Stimulated activated CD4-positive, alpha-beta T cell treated with anti-CD3 and anti-CD28 coated beads, Interleukin-4, amount 100 ng/mL, for 48 hours (primary cell): ENCODE measurements at places on chromosomes 11 and 22.

- no peak for DNase-seq
Measured at GRCh38 chr11:47523490-47524225, 29.3 kb downstream of the CELF1 start.

- no peak for DNase-seq
Measured at GRCh38 chr11:47938791-47939560, 41.4 kb upstream of the PTPRJ start.

DNA sequence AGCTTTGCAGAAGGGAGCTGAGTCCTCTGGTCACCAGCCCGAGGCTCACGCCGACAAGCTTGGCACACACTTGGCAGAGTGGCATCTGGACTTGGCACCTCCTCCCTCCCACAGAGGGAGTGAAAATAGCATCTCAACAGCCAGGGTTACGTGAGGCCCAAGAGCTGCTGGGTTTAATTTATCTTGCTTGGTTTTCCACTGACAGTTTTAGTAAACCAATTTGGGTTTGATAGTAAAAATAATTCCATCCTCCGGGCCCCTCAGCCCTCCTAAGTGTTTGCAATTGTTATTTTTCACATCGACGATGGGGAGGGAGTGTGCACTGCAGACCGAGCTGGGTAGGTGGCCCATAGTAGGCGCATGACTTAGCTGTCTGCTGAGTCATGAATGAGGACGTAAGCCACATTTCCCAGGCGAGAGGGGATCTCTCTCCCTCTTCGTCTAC, 107.6 kb upstream of the ASPHD2 start:
- DNase-seq = no peak

DNA sequence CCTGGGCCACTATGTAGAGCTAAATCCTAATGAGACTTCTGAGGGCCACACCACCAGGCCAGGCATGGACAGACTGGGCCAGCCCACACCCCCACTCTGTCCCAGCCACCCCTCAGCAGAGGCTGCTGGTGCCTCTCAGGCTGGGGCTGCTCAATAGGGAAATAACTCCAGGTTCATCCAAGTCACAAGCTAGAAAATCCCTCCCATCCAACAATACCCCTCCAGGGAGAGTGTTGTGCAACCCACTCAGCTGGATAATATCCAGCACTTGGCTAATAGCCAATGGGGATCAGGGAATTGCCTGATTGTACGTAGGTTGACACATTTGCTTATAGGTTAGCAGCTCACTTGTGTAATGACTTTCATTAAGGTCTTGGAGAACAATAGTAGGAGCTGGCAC, 64.1 kb upstream of the WNT11 start:
- no peak for DNase-seq

DNA sequence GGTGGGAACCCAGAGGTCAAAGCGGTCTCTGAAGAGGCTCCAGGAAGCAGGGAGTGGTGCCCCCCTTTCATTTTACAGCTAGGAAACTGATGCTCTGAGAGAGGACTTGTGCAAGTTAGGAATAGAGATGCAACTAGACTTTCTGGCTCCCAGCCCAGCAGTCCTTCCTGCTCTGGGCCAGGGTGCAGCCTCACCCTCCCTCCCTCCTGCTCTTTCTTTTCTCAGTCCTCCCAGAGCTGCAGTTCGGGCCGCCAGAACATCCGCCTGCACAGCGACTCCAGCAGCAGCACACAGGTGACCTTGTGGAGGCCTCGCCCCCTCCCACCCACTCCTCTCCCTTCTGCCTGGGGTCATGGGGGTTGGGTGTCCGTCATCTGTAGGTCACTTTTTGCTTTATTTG, 51.5 kb downstream of the LHFPL7 start:
- DNase-seq = no peak

DNA sequence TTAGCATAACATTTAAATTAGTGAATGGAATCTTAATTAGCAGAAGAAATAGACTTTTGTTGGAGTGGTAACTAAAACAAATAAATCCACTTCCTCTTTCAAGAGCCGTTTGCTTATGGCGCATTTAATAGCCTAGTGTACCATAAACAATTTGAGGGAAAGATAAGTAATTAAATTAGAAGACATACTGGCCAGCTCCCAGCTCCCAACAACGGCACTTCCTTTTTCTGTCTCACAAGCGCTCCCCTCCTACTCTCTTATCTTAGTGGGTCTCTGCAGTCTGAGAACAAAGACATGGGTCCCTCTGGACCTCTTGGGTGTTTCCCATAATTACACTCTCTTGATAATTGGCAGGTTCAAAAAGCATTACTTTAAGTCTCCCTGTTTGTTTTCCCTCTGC, 146.0 kb downstream of the OPCML start:
- no peak for DNase-seq

DNA sequence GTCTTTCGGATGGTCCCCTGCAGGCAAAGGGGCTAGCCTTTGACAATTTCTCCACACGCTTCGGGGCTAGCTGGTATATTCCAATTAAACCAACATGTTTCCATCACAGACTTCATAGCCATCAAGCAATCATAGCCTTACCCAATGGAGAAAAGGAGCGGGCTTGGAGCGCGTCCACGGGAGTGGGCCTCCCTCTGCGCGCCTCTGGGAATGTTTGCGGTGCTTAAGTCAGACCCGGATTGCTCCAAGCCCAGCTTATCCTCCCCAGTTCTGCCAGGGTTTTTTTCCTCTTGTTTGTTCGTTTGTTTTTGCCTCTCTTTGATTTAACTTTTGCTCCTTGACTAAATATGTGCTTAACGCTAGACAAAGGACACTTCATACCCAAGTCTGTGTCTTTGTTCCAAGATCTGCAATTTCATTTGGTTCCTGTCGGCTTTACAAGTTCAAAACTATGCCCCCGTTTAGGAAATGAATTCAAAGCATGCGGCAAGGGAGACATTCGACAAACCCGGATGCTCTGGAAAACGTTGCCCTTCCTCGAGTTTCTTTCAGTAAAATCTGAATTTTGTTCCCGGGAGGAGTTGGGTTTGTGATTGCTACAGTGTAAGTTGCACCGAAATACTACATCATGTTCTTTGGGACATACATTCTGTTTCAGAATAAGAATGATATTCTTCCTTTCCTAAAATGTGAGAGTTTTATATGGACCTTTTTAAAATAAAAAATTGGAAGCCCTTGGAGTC, 1.0 kb upstream of the GLB1L2 start:
- DNase-seq = no peak

DNA sequence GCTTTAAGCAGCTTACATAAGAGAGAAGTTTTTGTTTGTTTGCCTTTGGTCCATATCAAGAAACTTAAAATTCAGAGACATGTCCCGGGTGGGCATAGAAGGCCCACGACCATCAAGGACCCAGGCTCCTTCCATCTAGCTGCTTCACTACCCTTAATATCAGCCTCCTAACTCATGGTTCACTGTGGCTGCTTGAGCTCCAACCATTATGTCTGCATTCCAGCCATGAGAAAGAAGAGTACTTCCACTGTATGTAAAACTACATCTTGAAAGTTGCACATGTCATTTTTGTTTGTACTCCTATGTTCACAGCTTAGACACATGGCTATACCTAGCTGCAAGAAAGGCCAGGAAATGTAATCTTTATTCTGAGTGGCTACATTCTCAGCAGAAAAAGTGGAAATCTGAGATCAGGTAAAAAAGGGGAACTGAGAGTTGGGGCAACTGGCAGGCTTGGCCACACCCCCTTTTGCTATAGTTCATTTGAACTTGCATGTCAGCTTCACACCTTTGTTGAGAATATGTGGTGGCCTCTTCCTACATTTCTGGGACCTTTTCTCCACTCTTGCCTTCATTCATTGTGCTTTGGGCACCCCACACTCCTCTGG, 81.3 kb upstream of the TP53I11 start:
- DNase-seq = no peak

DNA sequence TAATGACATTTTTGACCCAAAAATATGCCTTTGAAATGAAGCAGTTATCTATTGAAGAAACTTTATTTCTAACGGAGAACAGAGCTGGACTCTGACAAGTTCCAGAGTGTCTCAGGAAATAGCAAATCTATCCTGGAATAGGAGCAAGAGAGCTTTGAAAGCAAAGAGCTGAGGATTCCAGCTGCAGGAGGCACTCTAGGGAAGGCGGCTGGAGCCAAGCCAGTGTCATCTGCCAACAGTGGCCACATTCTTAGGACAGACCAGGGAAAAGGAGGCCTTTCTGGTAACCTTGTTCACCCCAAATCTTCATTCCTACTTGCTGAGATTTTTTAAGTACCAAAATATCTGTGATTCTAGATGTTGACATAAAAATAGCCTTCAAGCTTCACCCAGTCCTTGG, 493.5 kb upstream of the B3GAT1 start:
- no peak for DNase-seq

- DNase-seq = no peak
Measured at GRCh38 chr11:70225681-70226177, 22.6 kb downstream of the FADD start.

DNA sequence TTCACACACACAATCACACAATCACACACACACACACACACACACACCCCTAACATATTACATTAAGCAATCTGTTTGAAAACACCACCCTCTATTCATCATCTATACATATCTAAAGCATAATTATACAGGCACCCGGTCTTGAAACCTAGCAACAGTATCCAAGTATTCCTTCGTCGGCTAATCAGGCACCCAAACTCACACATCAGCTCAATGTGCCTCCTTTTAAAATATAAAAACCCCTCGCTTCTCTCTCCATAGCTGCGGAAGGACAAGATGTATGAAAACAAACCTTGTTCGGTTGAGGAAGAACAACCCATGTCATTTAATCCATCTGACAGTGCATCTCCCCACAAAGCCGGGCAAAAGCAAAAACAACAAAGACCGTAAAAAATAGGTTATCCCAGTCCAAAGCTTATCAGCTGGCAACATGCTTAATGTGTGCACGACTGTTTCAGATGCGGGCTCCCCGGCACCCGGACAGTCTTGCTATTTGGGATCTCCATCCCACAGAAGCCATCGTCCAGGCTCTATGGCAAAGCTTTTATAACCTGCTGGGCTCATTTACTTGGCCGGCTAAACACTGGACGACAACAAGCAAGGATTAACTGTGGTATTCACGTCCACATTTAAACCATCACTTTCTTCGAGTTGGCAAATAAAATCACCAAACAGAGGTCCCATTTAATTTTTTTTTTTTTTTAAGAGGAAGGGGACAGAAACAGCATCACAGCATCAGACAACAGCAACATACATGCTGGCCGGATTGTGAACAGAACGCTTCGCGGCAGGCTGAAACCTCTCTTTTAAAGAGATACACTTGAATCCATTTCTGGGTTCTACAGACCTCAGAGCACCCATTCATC, 365.5 kb downstream of the SHANK2 start:
- DNase-seq = no peak

- DNase-seq = no peak
Measured at GRCh38 chr11:132475026-132475425, 1057.3 kb downstream of the OPCML start.

GRCh38 chr11:60835534-60835846, 6.4 kb upstream of the CCDC86 start:
- no peak for DNase-seq

GRCh38 chr11:12478743-12479142, 101.4 kb downstream of the PARVA start:
- DNase-seq = no peak

- no peak for DNase-seq
Measured at GRCh38 chr11:3944198-3944597, 88.7 kb downstream of the STIM1 start.

- DNase-seq = no peak
Measured at GRCh38 chr11:12591706-12592105, 82.5 kb upstream of the TEAD1 start.

DNA sequence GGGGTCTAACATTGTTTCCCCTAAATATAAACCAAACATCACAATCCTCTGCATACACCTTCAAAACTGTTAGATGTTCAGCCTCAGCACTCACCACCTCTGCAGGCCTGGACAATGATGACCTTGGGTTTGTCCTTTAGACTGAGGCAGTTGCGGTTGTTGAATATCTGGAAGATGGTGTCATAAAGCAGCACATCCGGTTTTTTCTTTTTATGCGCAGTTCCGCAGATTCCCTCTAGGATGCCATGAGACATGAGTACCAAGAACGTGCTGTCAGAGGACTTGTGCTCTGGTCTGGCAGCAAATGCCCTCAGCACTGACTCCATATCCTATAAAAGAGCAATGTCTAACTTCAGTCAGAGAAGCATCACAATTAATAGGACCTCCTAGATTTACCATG, 22.8 kb downstream of the CASP5 start:
- peak; percentile 2 for DNase-seq
